ENCODE measurements at places on chromosomes 4 and X.

GRCh38 chrX:120727452-120727851 lies 97.6 kb upstream of the C1GALT1C1 start:
- H3K4me1 ChIP-seq: no peaks in the 10 kb centered on the region
- H3K27me3 ChIP-seq: no peaks in the 10 kb centered on the region
- ATAC-seq: no peak
- no peak overlapping the region for H3K4me3 ChIP-seq

- H3K4me1 ChIP-seq: no peaks in the 10 kb centered on the region
- ATAC-seq: no peak
- no peak overlapping the region for H3K27ac ChIP-seq
- no peaks in the 10 kb centered on the region for H3K27me3 ChIP-seq
- no peak overlapping the region for H3K4me3 ChIP-seq
Observed at GRCh38 chr4:181550381-181550780, 692.8 kb upstream of the TENM3 start.

GRCh38 chrX:153812220-153812619 lies 17.8 kb downstream of the SSR4 start:
- no peak for ATAC-seq
- H3K4me3 ChIP-seq: no peak overlapping the region
- H3K27ac ChIP-seq: no peak overlapping the region
- no peaks in the 10 kb centered on the region for H3K36me3 ChIP-seq
- H3K4me1 ChIP-seq: peaks cover 7% of the 10 kb centered on the region

DNA sequence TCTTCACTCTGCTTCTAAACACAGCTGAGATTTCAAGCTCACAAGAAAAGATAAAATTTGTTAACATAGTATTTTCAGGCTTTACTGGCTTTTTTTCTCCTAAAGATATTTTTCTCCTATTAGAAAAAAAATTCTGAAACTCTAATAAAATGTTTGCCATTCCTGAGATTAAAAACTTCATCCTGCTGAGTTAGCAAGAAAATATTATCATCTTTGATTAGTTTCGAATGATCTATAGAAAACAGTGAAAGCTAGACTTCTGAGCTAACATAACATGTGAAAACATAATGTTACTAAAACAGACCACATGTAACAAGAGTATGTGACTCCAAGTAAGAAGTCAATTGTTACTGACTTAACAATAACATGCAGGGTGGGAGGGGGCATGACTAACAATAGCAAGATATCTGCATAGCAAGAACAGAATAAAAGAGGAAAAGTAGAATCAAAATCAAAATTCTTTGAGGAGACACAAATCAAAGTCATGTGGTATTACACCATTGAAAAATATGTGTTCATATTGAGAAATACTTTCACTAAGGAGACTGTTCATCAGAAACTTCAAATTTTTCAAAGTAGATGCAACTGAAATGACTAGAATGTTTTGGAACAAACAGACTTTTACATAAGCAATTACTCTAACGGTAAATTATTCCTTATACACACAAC lies 14.5 kb downstream of the TBCK start:
- peaks cover 72% of the 10 kb centered on the region for H3K36me3 ChIP-seq
- H3K4me1 ChIP-seq: peaks cover 9% of the 10 kb centered on the region
- H3K27me3 ChIP-seq: no peaks in the 10 kb centered on the region
- ATAC-seq: no peak
- H3K27ac ChIP-seq: no peak overlapping the region

- H3K27me3 ChIP-seq: peaks cover 6% of the 10 kb centered on the region
- H3K36me3 ChIP-seq: no peaks in the 10 kb centered on the region
- H3K27ac ChIP-seq: no peak overlapping the region
- H3K4me1 ChIP-seq: no peaks in the 10 kb centered on the region
- no peak overlapping the region for H3K4me3 ChIP-seq
- ATAC-seq: no peak
Observed at GRCh38 chr4:183959319-183960045, 54.4 kb downstream of the STOX2 start.

- peak within 1 kb of the TSS; percentile 99 for H3K27ac ChIP-seq
- H3K4me1 ChIP-seq: peaks cover 8% of the 10 kb centered on the region
- no peaks in the 10 kb centered on the region for H3K27me3 ChIP-seq
- peaks cover 47% of the 10 kb centered on the region for H3K36me3 ChIP-seq
- peak within 1 kb of the TSS; percentile 90 for H3K4me3 ChIP-seq
Observed at GRCh38 chrX:1537031-1537715, at the start of gene P2RY8. TSS of gene P2RY8 (minus strand) at chrX:1537185. CDS start at chrX:1466558, 70,627 bp downstream.

DNA sequence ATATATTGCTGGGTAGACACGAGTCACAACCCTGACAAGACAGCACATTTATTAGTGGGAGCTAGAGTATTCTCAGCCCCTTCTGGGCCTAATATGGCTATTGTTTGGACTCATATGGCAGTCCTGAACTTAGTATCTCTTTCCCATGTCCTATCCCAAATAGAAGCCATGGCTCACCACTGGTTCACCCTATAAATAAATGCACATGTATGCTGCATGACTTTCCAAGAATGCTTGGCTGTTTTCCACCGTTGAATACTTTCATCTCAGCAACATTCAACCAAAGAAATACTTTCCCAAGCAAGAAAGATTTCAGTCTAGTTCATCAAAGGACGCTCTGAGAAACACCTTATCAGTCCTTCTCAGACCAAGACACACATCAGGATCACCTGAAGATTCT lies 36.7 kb downstream of the SMPX start:
- no peaks in the 10 kb centered on the region for H3K36me3 ChIP-seq
- no peak overlapping the region for H3K27ac ChIP-seq
- H3K4me1 ChIP-seq: no peaks in the 10 kb centered on the region
- no peak overlapping the region for H3K4me3 ChIP-seq
- no peak for ATAC-seq

GRCh38 chr4:22454955-22455354 lies 60.9 kb downstream of the ADGRA3 start:
- no peaks in the 10 kb centered on the region for H3K27me3 ChIP-seq
- no peaks in the 10 kb centered on the region for H3K4me1 ChIP-seq
- no peak overlapping the region for H3K4me3 ChIP-seq
- no peaks in the 10 kb centered on the region for H3K36me3 ChIP-seq
- no peak for ATAC-seq

DNA sequence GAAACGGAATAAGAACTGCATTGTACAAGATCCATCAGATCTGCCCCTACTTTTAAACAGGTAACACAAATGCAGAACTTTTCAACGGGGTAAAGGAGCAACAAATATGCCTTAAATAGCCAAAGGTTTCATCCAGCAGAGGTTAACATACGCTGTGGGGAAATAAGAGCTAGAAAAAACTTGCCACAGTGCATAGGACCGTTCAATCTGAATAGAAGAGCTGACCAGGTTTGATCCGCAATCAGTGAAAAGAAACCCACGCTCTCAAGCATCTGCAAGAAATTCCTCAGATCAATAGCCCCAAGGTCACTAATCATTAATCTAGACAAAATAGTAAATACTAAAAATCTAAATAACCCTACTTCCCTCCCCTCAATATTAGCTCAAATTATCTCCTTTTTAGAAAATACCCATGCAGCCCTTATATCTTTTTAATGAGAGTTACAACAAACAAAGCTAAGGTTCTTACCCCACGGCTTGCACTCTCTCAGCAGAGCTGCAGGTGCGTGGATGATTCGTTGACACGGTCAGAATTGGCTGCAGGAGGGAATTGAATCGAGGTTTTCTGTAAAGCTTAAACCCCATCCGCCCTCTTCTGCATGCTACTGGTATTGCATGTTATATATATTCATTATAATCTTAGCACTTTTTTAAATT lies at the start of gene TLR10:
Gene TLR10, minus strand, starts transcription at position 539 of the 657 bp plus-strand sequence. CDS start 7,400 bp downstream, outside the sequence.
- no peaks in the 10 kb centered on the region for H3K36me3 ChIP-seq
- ATAC-seq: peak; percentile 39
- H3K4me3 ChIP-seq: no peak within 1 kb of the TSS
- no peaks in the 10 kb centered on the region for H3K27me3 ChIP-seq
- no peak within 1 kb of the TSS for H3K27ac ChIP-seq

DNA sequence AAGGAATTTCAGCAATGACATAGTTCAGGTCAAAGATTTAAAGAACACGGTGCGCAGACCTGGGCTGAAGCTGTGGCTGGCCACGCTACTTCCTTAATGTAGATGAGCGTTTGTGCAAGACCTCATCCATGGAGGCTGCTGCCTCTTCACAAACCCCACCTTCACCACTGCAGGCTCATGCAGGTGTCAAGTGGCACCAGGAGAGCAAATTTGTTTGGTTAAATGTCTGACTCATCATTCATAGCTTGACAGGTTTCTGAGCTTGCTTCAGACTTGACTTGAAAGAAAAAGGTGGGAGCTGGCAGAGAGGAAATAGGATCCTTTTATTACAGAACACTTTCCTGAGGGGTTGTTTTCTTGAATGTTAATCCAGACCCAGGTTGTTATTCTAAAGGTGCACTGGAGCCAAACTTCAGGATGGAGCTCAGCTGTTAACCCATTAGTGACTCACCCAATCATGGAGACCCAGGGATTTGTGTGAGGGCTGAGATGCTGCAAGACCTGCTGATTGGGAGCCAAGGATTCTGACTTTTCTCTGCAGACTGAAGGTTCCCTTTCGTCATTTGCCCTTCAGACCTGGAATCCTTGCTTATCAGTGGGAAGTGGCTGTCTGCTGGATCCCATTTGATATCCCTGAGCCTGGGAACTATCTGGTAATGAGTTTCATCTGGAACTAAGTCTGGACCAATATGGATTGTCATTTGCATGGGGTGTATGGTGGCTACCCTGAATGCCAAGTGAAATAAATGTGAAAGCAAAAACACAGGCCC lies 315.3 kb downstream of the PTTG2 start:
- no peak for ATAC-seq
- no peaks in the 10 kb centered on the region for H3K36me3 ChIP-seq
- H3K4me1 ChIP-seq: no peaks in the 10 kb centered on the region

DNA sequence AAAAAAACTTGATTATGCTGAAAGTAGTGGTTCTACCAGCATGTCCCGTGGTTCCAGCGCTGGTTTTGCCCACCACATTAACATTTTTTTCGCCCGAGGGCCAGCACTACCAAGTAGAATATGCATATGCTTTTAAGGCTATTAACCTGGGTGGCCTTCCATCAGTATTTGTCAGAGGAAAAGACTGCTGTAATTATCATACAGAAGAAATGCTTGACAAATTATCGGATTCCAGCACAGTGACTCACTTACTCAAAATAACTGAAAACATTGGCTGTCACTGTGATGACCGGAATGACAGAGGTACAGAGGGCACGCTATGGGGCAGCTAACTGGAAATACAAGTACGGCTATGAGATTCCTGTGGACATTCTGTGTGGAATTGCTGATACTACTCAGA lies 34.6 kb downstream of the PRPS2 start:
- H3K4me3 ChIP-seq: no peak overlapping the region
- H3K4me1 ChIP-seq: no peaks in the 10 kb centered on the region

- H3K27ac ChIP-seq: no peak overlapping the region
- no peaks in the 10 kb centered on the region for H3K27me3 ChIP-seq
- no peak overlapping the region for H3K4me3 ChIP-seq
- ATAC-seq: no peak
- H3K4me1 ChIP-seq: no peaks in the 10 kb centered on the region
Observed at GRCh38 chr4:93334003-93334402, 494.6 kb upstream of the ATOH1 start.

- no peak overlapping the region for H3K4me3 ChIP-seq
- H3K36me3 ChIP-seq: peaks cover 53% of the 10 kb centered on the region
- H3K27me3 ChIP-seq: no peaks in the 10 kb centered on the region
- ATAC-seq: no peak
Observed at GRCh38 chr4:169557061-169557636, 55.2 kb downstream of the NEK1 start.

- no peak for ATAC-seq
- H3K36me3 ChIP-seq: no peaks in the 10 kb centered on the region
- no peaks in the 10 kb centered on the region for H3K27me3 ChIP-seq
- H3K4me1 ChIP-seq: no peaks in the 10 kb centered on the region
Observed at GRCh38 chrX:131901546-131901945, 121.6 kb upstream of the STK26 start.

DNA sequence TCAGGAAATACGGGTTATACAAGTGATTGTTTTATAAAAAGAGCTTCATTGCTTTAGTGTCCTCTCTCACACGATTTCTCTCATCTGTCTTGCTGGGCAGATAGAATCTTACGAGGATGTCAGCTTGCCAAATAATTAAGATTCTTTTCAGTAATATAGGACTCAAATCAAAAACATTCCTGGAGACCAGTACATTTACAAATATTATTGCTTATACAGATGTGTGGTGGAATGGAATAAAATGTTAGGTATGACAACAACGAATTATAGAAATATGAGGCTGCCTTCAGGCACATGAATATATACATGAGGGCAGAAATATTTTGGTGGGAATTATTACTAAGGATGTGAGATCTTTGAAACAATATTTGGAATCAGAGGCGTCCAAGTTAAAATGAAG lies 88.9 kb downstream of the GC start:
- H3K4me1 ChIP-seq: no peaks in the 10 kb centered on the region
- H3K4me3 ChIP-seq: no peak overlapping the region
- no peak for ATAC-seq
- peaks cover 16% of the 10 kb centered on the region for H3K27me3 ChIP-seq
- no peak overlapping the region for H3K27ac ChIP-seq
- H3K36me3 ChIP-seq: no peaks in the 10 kb centered on the region

GRCh38 chr4:86974551-86974994 lies 39.8 kb downstream of the AFF1 start:
- H3K4me1 ChIP-seq: peaks cover 58% of the 10 kb centered on the region
- H3K27ac ChIP-seq: peak overlapping the region; percentile 75
- H3K27me3 ChIP-seq: no peaks in the 10 kb centered on the region
- H3K4me3 ChIP-seq: peak overlapping the region; percentile 55

DNA sequence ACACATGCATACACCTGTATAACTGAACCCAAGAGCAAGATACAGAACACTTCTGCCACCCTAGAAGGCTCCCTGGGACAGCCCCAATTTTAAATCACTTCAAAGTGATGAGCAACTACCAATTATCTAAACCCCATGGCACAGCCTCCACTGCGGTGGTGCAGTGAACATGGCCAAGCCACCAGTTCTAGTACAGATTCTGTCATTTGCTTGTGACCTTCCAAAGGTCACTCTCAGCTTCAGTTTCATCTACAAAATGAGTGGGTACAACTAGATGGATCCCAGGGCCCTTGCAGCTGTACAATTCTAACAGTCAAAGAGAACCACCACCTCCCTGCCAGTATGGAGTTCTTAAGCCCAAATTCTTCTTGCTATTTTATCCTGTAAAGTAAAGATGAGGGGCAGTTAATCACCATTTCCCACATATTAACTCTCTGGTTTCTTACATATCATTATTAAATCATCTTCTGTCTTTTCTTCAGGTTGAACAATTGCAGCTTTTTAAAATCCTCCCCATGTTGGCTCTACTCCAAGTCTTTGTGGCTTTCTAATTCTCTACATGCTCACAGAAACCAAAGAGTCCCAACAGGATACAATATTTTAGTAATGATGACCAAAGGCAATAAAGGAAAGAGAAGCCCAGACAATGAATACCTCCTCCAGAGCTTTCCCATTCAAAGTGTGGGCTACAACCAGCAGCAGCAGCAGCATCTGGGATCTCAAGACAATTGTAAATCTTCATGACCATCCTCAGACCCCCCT lies 39.0 kb upstream of the GPM6B start:
- ATAC-seq: no peak
- H3K36me3 ChIP-seq: no peaks in the 10 kb centered on the region
- H3K4me1 ChIP-seq: no peaks in the 10 kb centered on the region
- no peak overlapping the region for H3K27ac ChIP-seq

DNA sequence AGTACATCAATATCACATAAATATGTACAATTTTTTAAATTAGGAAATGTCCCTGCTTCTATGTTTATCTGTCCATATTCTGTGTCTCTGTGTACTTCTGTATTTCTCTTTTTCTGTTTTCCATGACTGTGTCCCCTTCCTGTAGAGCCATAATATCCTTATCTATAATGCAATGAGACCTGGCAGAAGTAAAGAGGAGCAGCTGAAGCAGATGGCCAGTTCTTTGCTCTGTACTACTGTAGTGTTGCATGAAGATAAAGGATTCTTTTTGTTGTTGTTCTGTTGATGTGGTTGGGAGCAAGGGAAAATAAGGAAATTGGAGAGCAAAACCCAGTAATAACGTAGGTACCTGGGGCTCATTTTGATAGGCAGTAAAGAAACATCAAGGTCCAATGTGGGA lies 301.7 kb downstream of the ADGRL3 start:
- H3K4me1 ChIP-seq: no peaks in the 10 kb centered on the region
- ATAC-seq: no peak
- no peaks in the 10 kb centered on the region for H3K27me3 ChIP-seq
- H3K4me3 ChIP-seq: no peak overlapping the region
- H3K36me3 ChIP-seq: no peaks in the 10 kb centered on the region

All from activated T-helper 17 cell treated with anti-CD3 and anti-CD28 coated beads, Interleukin-2, amount 50 U/mL, for 72 hours (primary cell).